ENCODE measurements at places on chromosomes 7 and 10.

DNA sequence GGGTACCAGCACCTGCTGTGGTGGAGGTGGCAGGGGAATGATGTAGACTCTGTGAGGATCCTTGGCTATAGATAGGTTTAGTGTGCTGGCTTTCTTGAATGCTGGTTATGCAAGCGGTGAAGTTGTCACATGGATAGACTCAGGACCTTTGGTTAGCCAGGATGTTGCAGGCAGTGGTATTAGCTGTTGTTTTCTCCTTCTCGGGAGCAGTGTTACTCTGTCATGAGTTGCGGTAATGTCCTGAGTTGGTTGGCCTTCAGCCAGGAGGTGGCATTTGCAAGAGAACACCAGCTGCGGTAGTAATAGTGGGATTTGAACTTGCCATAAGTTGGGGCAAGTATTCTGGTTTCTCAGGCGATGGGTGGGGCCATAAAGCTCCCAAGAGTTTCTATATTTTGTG is 10.8 kb downstream of the AGK start:
- no peak for DNase-seq

- DNase-seq: no peak
Measured at GRCh38 chr7:47944536-47945260, 3.6 kb downstream of the PKD1L1 start.

- DNase-seq: no peak
Measured at GRCh38 chr7:81684514-81685269, 85.2 kb downstream of the HGF start.

DNA sequence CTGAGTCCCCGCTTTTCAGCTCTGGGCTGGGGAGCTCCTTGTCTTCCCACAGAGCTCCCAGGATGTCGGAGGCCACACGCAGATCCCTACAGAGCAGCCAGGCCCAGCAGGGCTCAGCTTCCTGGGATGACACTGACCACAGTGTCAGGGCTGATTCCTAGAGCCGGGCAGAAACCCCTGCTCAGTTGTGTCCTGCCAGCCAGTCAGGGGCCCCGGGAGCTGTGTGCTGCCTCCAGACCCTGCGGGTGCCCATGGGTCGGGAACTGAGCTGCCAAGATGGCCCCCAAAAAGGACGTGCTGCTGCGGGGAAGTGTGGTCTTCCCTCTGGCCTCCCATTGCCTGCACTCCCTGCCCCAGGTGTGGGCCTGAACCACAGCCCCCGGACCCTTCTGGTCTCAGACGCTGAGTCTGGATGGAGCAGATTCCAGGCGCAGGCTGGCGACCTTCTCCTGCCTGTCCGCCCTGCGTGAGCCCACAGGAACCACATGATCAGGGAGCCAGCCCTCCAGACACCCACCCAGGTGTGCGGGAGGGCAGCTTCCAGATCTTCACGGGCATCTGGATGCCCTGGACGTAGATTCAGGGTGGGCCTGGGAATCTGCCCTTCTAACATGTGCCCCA is 217.4 kb downstream of the MAD1L1 start:
- no peak for DNase-seq

DNA sequence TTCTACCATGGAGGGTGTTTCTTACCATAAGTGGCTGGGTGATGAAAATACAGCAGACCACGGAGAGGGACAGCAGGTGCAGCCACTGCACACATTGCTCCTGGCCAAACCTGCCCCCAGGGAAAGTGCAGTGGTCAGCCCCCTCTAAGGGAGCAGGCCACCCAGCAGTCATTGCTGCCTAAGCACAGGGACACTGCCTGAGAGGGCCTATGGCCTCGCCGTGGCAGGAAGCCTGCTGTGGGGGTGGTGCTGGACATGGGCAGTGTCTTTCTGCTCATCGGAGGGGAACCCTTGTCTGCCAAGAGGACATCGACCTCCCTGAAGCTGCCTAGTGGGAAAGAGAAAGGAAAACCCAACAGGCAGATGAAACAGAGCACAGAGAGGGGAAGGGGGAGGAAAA is 118.3 kb downstream of the PKD1L1 start:
- DNase-seq: no peak

- no peak for DNase-seq
Measured at GRCh38 chr10:75432763-75433162, 1.3 kb downstream of the LRMDA start.

- DNase-seq: no peak
Measured at GRCh38 chr7:68929781-68930261, 668.5 kb upstream of the AUTS2 start.

DNA sequence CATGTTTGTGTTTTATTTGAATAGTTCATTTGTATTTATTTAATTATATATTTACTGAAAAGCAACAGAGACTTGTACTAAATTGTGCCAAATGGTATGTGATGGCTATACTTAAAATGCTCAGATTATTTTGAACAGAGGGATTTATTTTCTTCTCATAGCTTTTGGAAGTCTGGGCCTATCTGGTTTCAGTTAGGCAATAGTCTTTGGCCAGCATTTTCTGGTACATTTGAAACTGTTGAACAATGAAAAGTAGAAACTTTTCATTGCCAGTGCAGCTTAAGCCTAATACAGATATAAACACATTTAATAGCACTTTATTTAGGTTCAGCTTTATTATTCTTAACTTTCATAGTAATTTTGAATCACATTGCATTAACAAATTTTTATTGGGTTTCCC is 188.0 kb downstream of the TAX1BP1 start:
- DNase-seq: no peak

DNA sequence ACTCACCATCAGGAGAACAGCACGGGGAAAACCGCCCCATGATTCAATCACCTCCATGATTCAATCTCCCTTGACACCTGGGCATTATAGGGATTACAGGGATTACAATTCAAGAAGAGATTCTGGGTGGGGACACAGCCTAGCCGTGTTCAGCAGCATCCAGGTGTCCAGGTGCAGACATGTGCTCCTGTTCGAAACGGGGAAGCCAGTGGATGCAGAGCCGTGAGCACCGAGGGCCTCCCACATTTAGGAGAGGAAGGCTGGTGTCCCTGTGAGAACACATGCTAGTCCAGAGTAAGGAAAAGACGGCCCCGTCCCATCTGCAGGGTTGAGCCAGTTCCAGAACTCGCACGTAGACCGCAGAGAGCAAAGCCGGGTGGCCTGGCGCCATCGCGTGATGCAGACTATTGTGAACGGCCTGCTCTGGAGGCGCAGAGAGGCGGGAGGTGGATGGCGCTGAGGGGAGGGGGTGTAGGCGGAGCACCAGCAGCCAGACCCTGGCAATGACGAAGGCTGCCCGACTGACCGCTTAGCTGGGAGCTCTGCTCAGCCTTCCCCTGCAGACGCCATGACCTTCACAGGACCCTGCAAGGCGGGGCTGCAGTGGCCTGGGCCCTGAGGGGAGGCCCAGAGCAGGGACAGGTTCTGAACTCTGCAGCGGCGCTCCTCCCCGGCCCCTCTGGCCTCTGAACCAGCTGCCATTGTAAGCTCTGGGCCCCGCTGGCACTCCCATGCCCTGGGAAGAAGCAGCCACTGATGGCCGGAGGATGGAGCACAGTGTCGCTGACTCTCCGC is 141.6 kb upstream of the TCERG1L start:
- no peak for DNase-seq

DNA sequence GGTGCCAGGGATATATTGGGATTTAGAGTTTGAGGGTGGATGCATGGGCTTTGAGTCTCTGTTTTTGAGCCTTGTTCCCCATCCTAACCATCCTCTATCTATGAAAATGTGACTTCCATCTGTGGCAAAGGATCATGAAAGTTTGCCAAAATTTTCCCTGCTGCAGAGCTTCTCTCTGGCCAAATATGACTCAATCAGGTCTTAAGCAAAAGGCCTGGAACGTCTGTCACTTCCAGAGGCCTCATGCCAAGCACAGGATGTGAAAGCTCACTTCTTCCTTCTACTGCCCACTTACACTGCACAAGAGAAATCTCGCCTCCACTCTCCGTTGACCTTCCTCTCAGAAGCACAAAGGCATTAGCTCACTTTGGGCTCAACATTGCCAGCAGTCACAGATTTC is 696.9 kb upstream of the NRP1 start:
- no peak for DNase-seq

GRCh38 chr7:85820702-85821443 is 634.0 kb upstream of the SEMA3D start:
- DNase-seq: no peak

- DNase-seq: no peak
Measured at GRCh38 chr10:21372651-21373410, 152.7 kb downstream of the SKIDA1 start.

- DNase-seq: no peak
Measured at GRCh38 chr10:101467286-101467770, 113.4 kb downstream of the BTRC start.

DNA sequence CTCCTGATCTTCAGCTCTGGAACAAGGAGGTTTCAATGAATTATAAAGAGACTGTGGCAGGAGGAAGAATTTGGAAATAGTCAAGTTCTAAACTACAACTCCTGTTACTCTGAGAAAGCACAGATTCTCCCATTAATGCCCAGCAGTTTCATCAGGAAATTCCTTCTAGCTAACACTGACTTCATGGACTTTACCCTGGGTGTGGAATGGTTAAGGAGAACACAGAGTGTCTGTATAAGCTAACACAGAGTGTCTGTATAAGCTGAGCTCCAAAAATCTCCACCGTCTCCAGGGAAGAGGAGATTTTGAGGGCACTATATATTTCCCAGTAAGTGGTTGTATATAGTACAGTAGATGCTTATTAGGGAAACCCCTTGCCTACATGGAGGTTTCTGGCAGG is 675.5 kb downstream of the XPNPEP1 start:
- no peak for DNase-seq

DNA sequence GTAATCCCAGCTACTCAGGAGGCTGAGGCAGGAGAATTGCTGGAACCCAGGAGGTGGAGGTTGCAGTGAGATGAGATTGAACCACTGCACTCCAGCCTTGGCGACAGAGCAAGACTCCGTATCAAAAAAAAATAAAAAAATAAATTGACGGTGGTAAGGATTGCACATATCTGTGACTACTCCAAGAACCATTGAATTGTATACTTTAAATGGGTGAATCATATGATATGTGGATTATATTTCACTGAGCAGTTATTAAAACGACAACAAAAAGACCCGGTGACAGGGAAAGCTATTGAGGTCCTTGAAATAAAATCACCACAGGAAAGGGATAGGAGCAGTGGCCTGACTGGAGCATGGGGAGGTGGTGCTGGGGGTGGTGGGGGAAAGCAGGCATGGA is 31.2 kb upstream of the COMTD1 start:
- DNase-seq: no peak

Measured in activated CD8-positive, alpha-beta memory T cell treated with anti-CD3 and anti-CD28 coated beads for 48 hours (primary cell).